ENCODE measurements at places on chromosomes 3 and 15.

DNA sequence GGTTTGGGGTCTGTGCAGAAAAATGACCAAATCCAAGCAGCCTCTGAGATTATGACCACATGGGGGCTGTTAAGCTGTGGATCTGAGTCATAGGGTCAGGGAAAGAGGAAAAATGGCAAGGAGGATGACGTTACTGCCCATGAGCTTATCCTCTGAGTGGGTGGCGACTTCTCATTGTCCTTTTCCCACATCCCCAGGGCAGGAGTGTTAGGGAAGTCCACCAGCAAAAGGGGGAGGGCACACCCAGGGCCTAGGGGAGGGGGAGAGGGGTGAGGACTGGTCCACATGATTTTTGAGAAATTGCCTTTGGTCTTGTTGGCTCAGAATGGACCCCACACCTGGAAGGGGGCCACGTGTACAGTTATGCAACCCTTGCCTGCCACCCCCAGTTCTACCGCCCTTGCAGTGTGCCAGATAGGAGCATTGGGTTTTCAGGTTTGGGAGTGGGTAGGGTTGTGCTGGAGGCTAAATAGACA, 2.6 kb downstream of the CD276 start:
- DNase-seq = no peak

- no peak for DNase-seq
These were observed 27.6 kb downstream of the ACP3 start for GRCh38 chr3:132344666-132345280.

GRCh38 chr3:137165117-137165806, 207.5 kb downstream of the IL20RB start:
- DNase-seq = no peak

- no peak for DNase-seq
These were observed 281.3 kb upstream of the TTC14 start for GRCh38 chr3:180320631-180321030.

- peak; percentile 74 for DNase-seq
These were observed 2.0 kb downstream of the NRROS start for GRCh38 chr3:196641333-196642054.

DNA sequence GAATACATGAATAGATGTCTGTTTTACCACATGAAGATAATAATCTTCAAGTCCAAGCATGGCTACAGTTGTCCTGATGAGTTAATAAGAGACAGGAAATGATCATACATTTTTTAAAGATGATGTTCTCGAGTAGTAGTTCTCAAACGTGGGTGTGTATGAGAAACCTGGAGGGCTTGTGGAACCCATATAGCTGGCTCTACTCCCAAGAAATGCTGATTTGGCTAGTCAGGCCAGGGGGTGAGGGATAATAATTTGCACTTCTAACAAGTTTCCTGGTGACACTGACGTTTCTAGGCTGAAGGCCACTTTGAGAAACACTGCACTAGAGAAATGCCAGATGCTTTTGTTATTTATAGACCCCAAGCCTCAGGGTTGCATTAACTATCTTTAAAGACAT, 37.0 kb downstream of the ROPN1B start:
- no peak for DNase-seq

GRCh38 chr3:111603679-111604078, 8.5 kb upstream of the ZBED2 start:
- no peak for DNase-seq

GRCh38 chr3:196246612-196247308, 30.4 kb downstream of the SLC51A start:
- no peak for DNase-seq

DNA sequence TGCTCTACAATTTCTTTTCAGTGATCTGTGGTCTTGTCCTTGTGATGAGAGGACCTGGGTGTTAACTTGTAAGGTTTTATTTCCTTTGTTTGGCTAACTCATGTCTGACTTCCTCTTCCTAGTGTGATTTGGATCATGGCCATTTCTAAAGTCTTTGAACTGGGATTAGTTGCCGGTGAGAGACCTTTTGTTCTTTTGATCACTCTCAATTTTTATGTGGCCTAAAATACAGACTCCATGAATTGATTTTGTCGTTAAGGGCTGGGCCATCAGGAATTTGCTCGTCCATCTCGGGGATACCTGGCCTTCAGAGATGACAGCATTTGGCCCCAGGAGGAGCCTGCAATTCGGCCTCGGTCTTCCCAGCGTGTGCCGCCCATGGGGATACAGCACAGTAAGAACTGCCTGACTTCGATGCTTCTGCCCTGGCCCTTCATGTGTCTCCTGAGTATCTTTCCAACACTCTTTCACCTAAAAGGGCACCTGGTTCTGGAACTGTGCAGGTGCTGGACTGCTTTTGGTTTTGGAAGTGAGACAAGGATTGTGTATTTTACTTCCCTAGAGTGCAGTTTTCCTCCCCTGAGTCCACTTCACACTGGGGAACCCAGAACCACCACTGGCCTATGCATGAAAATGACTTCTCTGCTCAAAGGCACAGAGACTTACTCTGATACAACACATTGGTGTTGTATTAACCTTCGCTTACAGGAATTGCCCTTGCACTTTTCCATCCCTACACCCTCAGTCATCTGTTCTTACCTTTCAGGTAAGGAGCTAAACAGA, 13.1 kb upstream of the LRRC2 start:
- DNase-seq = no peak

GRCh38 chr3:22103423-22103822, 352.4 kb upstream of the ZNF385D start:
- DNase-seq = no peak

DNA sequence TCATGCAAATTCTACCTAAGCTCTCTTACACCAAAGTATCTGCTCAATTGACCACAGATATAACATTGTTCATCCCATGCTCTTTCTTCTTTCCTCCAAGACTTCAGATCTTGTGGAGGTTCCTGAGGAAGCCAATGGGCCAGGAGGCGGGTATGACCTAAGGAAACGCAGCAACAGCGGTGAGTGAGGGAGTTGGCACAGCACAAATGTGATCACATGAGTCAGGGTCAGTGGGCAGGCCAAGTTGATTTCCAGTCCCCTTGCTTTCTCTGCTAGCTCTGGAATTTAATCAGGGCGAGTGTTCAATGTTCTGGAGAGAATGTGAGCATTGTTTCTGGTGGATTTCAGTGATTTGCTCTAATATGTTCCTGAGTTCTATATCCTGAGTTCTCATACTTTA, 112.7 kb downstream of the STAC start:
- no peak for DNase-seq

DNA sequence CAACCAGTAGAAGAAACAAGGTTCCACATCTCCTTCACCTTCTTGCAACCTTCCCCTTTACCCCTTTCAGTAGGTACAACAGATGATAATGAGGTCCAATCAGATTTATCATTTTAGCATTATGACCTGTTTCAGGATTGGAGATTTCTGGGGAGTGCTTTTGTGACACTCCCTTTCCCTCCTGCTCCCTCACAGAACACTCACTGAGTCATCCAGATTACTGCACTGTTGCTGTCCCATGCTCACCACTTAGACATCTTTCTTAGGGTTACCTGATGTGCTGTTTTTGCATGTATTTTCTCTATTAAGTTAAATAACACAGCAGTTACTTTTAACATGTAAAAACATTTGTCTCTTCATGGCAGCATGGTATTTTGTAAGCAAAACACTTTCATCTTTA, 118.5 kb downstream of the MFSD1 start:
- DNase-seq = no peak

DNA sequence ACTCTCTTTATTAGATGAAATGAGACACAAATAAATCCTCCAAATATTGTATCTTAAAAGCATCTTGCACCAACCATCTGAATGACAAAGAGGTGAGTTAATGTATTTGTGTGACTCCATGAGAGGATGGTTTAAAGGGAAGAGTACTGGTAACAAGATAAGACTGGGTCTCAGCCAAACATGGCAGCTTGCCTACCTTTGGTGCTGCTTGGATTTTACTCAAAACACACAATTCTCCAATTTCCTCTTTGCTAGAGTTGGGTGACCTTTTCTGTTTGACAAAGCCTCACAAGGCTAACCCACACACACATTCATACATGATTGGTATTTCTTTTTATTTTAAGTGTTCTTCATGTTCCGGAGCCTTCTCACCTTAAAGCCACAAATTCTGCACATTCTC, 506.4 kb downstream of the FGF12 start:
- DNase-seq = no peak

DNA sequence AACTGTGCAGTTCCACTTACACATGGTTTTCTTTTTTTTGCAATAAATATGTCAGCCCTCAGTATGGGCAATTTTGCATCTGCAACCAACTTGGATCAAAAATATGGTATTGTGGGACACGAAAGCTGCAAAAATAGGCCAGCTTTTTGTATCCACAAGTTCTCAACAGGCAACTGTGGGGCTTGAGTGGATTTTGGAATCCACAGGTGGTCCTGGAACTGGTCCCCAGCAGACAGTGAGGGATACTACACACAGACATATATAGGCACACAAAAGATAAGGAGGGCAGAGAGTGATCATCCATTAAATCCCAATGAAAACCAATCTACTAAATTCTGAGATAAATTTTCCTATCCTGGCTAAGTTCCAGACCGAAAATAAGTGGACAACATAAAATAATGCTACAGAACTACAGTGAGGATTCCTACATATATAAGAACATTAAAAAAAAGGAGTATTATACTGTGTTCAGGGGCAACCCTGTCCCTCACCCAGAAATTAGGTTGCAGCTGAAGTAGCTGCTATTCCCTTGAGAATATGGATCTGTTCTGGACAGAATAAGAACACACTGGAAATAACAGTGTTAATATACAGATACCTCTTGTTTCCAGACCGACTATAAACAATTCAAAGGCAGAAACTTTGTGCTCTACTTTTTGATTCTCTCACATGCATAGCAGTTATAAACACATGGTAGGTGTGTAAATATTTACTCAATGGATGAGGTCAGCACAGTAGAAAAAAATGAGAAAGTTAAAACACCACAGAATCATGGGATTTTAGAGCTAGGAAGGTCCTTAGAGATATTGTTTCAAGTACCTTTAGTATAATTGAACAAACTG, 25.4 kb downstream of the DENND4A start:
- DNase-seq = no peak

DNA sequence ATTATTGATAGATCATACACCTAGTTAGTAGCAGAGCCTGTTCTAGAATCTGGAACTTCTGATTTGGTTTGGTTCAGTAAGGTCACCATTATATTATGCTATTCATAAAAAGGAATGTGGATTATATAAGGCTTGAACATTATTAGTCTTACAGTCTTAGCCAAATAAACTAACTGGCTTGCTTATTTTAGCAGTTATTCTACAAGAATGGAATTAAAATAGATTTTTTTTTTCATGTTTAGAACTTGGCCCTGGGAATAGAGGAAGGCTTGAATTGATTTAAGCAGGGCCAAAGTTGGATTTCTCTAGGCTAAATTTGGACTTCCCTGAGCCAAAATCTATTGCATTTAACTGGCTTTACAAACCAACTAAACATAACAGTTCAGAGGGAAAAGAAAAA, 24.4 kb downstream of the DTWD1 start:
- DNase-seq = no peak

DNA sequence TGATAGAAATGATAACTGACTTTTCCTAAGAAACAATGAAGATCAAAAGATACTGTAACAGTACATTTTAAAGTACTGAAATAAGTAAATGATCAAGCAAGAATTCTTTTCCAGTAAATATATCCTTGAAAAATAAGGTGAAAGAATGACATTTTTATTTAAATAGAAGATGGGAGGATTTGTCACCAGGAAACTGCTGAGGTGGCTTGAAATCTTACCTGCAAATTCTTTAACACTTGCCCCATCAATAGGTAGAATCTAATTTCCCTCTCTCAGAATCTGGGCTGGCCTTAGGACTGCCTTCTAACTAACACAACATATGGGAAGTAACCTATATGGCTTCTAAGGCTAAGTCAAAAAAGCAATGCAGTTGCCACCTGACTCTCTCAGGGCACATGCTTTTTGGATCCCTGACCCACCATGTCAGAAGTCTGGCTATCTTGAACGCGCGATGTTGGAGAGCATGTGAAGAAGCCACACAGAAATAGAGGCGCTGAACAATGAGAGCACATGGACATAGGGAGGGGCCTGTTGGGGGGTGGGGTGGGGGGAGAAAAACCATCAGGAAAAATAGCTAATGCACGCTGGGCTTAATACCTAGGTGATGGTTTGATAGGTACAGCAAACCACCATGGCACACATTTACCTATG, 11.5 kb downstream of the ACSBG1 start:
- no peak for DNase-seq

DNA sequence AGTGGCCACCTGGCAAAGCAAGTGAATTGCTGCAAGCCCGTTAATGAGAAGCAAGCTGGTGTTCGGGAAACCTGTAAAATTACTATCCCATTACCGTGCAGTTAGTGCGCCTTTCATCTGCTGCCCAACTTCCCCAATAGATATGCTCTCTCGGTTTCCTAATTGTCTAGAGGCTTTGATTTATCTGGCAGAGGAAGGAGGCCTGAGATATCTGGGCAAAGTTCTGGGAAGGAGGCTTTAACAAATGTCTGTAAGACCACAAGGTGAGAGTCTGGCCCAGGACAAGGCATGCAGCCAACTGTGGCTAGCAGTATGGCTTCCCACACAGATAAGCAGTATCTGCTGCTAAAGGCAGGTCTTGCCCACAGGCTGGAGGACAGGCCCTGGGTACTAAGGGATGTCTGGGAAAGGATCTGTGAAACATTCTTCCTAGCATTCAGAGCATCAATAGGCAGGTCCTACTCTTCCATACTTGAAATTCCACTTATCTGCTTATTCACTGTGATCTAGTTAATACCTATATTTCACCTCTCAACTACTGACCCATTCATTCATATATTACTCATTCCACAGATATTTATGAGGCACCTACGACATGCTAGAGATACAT, 130.0 kb upstream of the SLC2A2 start:
- no peak for DNase-seq

DNA sequence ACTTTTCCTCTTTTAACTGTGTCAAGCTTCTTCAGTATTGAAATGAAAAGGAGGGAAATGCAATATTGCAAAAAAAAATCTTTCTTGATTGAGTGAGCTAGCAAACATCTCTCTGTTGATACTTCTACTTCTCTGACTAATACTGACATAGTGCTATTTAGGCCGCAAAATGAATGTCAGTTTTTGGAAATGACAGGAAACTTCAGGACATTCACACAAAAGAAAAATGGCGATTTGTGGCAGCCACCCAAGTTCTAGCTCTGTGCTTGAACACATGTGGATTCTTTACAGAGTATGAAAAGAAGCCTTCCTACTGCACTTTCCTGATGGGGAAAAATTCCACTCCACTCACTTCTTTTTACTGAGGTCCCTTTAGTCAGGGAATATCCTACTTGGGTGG, 486.8 kb upstream of the ALCAM start:
- DNase-seq = no peak

- DNase-seq = no peak
These were observed 118.7 kb downstream of the THRB start for GRCh38 chr3:24375947-24376384.
